ENCODE measurements at places on chromosomes 7 and 10. TPM values are rescaled to one million over a fixed set of nuclear protein-coding genes. Genes with fewer than 3 reads are reported as not detected.

DNA sequence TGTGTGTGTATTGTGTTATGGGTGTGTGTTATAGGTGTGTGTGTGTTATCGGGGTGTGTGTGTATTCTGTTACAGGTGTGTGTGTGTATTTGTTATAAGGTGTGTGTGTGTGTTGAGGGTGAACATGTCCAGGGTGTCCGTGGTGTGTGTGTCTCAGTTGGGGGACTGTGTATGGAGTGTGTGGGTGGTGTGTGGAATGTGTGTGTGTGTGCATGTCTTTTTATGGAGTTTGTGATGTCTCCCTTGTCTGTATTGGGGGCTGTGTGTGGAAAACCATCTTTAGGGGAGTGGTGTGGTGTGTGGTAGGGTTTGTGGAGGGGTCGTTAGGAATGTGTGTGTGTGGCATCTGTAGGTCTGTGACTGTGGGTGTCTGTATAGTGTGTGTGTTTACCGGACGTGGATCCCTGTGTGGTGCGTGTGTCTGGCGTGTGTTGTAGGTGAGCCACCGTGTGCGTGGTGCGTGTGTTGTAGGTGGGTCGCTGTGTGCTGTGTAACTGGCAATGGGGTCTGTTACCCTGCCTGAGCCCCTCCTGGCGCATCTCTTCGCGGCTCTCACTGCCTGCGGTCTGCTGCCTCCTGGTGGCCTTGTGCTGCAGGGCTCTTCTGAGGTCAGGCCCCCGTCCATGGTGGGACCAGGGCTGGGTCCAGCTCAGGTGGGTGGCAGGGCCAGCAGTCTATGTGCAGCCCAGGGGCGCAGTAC, 61.7 kb downstream of the PALD1 start:
- peak; percentile 43 for DNase-seq

DNA sequence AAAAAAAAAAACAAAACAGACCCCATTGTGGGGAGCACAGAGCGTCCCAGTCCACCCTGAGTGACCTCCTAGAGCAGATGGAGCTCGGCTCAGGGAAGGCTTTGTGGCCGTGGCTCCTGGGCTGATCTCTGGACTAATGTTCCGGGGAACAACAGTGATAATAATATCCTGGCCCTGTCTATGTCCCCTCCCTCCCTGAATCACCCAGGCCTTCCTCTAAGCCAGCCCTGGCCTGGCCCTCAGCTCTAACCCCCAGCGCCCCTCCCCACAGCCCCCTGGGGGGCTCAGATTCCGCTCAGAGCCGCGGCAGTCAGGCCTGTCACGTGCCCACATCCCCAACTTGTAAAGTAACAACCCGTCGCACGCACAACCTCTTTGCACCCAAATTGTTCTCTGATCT, 48.3 kb downstream of the MICALL2 start:
- DNase-seq, result no peak

- peak; percentile 30 for DNase-seq
Observed at GRCh38 chr10:86779220-86780017, 23.0 kb downstream of the BMPR1A start.

Gene VSTM2A
- polyA plus RNA-seq, result not detected

Gene ASB13
- 7.5 TPM for polyA plus RNA-seq

Gene IDE
- 18.6 TPM for polyA plus RNA-seq

Gene VWA2
- polyA plus RNA-seq, result not detected

Gene NPY
- not detected for polyA plus RNA-seq

Gene ACTR3C
- not detected for polyA plus RNA-seq
